GM19239 (cell line): ENCODE measurements at places on chromosomes 1 and 21.

DNA sequence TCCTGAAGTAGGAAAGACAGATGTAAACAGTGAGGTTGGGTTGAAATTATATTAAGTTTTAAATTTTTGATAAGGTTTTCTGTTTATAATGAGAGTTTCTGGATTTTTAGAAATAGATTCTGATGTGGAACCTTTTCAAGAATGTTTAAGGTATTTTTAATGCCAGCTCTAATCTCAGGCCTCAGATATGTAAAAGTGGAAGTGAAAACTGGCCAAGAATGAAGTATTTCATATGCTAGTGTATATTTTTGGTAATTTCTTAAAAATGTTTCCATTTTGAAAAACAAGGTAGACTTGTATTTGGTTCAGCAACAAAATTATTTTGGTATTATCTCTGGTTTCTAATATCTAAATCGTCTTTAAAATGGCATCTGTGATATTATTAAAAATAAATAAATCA, 14.4 kb downstream of the IFNAR1 start:
- no peak for DNase-seq

DNA sequence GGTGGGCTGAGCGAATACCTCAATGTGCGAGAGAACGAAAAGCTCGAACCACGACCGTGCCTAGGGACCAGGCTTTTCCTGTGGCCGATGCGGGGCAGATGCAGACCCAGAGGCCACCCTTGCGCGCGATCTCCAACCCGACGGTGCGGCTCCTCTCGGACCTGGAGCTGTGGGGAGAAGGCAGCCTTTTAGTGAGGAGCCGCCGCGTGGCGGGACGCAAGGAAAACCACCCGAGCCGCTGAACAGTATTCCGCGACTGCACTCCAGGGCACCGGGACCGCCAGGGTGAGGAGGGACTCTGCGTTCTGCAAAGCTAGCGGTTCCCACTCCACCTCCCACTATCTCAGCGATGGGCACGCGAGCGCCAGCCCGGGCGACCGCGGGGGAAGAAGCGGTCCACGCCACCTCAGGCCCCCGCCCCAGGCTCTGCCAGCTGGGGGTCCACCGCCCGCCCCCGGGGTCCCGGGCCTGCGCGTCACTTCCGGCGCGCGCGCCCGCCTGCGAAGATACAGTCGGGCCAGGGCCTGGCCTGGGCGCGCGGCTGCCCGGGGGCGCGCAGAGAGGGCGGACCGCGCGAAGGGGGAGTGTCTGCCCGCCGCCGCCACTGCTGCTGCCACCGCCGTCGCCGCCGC, 66.5 kb upstream of the PRKACB start:
- DNase-seq: peak; percentile 66

DNA sequence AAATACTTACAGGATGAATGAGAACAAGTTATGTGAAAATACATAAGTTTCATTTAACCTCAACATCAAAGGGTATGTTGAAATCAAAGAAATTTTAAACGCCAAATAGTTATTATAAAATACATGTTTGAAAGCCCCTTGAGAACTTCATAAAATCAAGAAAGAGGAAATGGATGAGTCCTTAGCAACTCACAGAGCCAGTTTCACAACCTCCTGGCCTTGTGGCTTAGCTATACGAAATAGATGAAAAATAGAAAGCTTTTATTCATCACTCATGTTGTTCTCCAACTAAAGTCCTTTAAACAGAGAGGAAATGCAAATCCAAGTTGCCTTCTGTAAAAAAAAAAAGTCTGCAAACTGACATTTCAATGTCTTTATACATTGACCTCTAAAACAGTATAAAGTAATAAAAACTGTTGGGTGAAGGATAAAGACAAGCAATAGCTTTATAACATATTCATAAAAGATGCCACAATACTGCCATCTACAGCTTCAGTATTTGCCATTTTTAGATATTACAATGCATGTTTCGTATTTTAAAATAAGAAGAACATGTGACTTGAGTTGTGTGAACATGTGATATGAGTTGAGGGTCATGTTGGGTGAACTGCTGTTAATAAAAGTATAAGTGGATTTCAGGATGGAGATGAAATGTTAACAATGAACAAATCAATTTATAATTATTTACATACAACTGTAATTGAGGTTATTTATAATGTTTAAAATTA, 847.8 kb downstream of the MRPL39 start:
- DNase-seq: no peak

- DNase-seq: no peak
Observed at GRCh38 chr1:98232678-98233077, 311.8 kb upstream of the DPYD start.

DNA sequence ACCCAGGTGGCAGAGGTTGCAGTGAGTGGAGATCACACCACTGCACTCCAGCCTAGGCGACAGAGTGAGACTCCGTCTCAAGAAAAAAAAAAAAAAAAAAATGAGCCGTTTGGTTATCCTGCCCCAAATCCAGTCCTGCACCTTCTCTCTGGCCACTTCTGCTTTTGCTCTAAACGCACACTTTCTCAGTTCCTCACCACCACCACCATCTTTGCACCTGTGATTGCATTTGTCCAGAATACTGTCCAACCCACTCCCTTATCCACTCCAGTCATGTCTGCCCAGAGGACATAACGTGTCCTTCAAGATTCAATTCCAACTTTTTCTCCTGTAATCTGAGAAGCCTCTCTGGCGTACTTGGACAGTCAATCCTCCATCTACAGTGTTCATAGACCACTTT, 2.2 kb upstream of the NEK2 start:
- no peak for DNase-seq

- no peak for DNase-seq
Observed at GRCh38 chr1:2384941-2385481, 6.3 kb downstream of the MORN1 start.

DNA sequence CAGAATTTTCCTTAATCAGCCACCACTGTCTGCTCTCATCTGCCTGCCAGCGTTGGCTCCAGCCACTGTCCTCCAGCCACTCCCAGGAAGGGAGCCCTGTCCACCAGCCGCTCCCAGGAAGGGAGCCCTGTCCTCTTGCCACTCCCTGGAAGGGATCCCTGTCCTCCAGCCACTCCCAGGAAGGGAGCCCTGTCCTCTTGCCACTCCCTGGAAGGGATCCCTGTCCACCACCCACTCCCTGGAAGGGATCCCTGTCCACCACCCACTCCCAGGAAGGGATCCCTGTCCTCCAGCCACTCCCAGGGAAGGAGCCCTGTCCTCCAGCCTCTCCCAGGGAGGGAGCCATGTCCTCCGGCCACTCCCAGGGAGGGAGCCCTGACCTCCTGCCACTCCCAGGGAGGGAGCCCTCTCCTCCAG, 726.5 kb downstream of the PTPRU start:
- no peak for DNase-seq

GRCh38 chr1:29948581-29948980, 712.3 kb downstream of the PTPRU start:
- DNase-seq: no peak

DNA sequence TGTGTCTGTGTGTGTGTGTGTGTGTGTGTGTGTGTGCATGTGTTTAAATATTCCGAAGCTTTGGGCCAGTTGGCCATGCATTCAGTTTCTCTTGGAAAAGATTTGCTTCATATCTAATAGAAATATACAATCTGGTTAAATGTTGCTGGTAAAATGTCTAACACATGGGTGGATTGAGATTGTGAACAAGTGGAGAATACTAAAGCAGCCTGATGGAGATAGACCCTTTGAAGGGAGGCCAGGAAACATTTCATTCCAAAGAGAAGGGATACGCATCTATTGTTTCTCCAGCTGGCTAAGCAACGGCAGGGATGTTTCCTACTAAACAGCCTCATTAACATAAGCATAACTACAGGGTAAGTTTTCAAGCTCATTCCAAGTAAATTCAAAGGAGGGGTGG, 257.5 kb upstream of the PTBP2 start:
- DNase-seq: no peak

DNA sequence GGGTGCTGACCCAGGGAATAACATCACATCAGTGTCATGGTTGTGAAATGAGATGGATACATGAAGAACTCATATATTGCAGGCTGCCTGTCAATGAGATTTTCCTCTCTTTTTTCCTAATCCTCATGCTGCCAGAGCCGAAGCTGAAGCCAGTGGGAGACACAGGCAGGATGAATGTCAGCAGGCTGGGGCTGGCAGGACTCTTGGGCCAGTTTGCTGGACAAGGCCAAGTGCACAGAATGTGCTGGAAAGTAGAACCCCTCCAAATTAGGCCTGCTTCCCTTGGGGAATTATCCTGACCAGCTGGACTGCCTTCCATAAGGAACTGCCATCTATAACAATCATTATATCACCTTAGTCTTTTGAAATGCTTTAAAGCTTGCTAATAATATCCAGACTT, 31.4 kb downstream of the SLC44A3 start:
- no peak for DNase-seq

DNA sequence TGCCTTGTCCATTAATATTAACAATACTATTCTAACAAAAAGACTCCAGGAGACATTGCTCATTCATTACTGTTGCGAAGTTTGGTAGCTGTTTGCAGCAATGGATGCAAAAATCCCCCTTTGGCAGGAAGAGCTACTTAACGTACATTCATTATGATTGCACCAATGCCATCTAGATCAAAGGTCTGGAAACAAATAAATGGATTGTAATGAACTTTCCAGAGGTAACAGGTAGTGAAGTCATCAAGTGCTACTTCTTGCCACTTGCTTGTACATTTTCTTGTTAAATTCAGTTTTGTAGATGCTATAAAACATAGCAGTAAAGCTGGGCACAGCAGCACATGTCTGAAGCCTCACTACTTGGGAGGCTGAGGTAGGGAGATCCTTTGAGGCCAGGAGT, 93.9 kb downstream of the DDAH1 start:
- DNase-seq: no peak

- DNase-seq: peak; percentile 75
Observed at GRCh38 chr1:235093696-235094592, 34.7 kb downstream of the TOMM20 start.

- DNase-seq: no peak
Observed at GRCh38 chr1:82849460-82849859, 1048.7 kb downstream of the ADGRL2 start.

DNA sequence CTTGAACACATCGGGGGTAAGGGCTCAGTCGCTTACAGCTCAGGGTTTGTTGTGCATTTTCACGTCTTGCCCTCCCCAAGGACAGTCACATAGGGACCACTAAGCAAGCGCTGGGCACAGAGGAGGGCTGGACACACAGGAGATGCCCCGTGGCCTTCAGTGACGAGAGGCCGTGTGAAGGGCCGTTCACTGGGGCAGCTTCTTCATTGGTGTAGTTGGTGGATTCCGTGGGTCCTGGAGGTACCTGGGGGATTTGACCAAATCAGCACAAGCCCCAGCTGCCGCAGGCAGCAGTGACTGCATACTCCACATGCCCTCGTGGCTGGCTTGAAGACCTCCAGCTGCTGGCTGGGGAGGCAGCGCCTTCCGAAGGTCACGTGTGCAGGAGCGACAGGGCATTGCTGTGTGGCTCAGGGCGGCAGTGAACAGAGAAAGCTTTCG, 100.8 kb upstream of the C1orf174 start:
- DNase-seq: no peak

GRCh38 chr1:150311762-150312161, 9.6 kb upstream of the PRPF3 start:
- DNase-seq: no peak

- DNase-seq: no peak
Observed at GRCh38 chr1:157302724-157303123, 164.5 kb upstream of the ETV3 start.

GRCh38 chr1:8137481-8138244, 111.6 kb upstream of the ERRFI1 start:
- no peak for DNase-seq

GRCh38 chr1:20200966-20201365, 14.6 kb upstream of the PLA2G2C start:
- no peak for DNase-seq

DNA sequence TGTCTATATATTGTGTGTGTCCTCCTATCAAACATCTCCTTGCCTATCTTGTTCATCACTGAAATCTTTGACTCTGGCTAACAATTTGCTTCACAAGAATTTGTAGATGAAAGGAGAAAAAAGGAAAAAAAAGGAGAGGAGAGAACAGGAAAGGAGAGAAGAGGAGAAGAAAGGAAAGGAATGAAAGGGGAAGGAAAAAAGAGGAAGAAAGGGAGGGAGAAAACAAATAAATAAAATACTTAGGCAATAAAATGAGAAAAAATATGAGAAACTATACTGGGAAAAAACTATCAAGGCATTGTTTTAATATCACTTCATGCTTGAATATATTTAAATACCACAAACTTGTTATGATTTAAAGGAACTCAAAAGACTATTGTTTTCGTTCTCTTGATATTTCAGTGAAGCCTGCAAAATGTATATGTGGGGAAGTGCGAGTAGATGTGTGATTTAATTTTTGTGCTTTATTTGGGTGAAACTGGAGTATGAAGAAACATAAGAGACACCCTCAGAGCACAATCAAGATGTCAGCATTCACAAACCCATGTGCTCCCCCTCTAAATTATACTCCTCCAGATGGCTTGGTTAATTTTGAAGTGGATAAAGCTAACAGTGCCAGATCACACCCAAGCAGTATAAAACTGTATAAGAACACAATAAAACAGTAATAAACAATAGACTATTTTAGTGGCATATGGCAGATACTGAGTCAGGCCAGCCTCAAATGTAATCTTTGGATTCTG, 205.7 kb upstream of the SAMSN1 start:
- DNase-seq: no peak

- DNase-seq: no peak
Observed at GRCh38 chr21:28256420-28256831, 736.3 kb downstream of the LTN1 start.

DNA sequence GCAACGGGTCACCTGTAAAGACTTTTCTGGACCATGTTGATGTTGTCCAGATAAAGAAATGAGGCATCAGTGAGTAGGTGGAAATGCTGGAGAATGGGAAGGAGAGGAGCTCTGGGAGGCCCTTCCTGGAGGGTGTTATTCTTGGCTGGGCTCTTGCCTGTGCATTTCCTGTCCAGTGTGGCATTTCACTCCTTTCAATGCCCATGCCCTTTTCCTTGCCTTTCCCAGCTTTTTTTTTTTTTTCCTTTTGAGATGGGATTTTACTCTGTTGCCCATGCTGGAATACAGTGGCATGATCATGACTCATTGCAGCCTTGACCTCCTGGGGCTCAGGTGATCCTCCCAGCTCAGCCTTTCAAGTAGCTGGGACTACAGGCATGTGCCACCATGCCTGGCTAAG, 11.8 kb downstream of the NOS1AP start:
- DNase-seq: no peak

DNA sequence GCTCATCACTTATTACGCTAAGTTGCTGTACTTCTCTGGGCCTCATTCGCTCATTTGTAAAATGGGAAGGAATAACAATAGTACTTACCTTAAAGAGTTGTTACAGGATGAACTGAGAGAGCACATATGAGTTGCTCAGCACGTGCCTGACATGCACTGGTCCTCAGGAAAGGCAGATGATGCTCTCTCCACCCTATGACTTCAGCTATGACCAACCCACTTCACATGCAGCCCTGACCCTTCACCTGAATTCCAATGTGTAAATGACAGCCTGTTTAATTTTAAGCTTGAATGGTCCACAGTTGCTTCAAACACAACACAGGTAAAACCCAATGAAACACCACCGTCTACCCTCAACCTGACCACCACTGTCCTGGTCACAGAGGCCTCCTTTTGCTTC, 32.9 kb downstream of the GADD45A start:
- DNase-seq: no peak
